T47D (cell line): ENCODE measurements at places on chromosomes 3 and 15.

- DNase-seq: no peak
Observed at GRCh38 chr3:165643425-165643824, 193.8 kb downstream of the BCHE start.

DNA sequence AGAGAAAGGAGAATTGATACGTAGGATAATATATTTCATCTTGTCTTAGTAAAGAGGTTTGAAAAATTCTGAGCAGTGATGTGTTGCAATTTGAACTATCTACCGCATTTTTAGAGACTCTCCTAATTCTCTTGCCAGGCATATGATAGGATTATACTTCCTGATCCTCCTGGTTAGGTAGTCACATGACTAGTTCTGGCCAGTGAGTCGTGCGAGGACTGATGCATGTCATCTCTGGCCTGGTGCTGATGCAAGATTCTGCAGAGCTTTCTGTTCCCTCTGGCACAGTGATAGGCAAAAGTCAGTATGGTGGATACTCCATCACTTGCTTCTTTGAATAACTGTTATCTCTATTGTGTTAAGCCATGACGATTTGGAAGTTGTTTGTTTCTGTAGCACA, 277.6 kb upstream of the NAALADL2 start:
- no peak for DNase-seq

- peak; percentile 84 for DNase-seq
Observed at GRCh38 chr3:57582474-57583168, 14.5 kb downstream of the ARF4 start.

DNA sequence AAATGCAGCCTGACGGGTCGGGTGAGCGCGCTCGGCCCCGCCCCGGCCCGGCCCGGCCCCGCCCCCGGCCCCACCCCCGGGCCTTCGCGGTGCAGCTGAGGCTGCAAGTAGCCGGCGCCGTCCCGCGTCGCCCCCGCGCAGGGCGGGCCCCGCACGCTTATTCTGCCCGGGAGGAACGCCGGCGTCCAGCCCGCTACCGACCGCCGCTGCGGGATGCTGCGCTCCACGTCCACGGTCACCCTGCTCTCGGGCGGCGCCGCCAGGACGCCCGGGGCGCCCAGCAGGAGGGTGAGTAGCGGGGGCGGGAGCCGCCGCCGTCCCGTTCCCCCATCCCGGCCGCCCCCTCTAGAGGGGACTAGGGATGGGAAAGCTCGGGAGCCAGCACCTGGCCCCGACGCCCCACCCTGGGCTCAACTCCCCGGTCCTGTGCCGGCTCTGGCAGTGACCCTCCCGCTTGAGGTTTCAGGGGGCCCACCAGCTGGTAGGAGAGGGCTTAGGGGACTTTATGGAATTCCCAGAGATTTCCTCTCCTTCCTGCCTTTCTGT, at the start of gene MYZAP:
TSS of gene MYZAP (plus strand) at position 83 of the 546 bp plus-strand sequence. CDS start at position 214, 131 bp downstream.
- peak; percentile 84 for DNase-seq

- peak; percentile 95 for DNase-seq
Observed at GRCh38 chr3:123066896-123067688, at the start of gene PDIA5. Gene PDIA5 (plus strand): TSS chr3:123067025. CDS start chr3:123067165, 140 bp downstream.

- DNase-seq: no peak
Observed at GRCh38 chr3:135271177-135272025, 476.3 kb downstream of the EPHB1 start.

- DNase-seq: no peak
Observed at GRCh38 chr3:104951426-104951825, 415.3 kb upstream of the ALCAM start.

GRCh38 chr15:24761704-24762302, 86.2 kb downstream of the NPAP1 start:
- peak; percentile 27 for DNase-seq

- DNase-seq: no peak
Observed at GRCh38 chr3:191005790-191006189, 143.3 kb upstream of the GMNC start.

DNA sequence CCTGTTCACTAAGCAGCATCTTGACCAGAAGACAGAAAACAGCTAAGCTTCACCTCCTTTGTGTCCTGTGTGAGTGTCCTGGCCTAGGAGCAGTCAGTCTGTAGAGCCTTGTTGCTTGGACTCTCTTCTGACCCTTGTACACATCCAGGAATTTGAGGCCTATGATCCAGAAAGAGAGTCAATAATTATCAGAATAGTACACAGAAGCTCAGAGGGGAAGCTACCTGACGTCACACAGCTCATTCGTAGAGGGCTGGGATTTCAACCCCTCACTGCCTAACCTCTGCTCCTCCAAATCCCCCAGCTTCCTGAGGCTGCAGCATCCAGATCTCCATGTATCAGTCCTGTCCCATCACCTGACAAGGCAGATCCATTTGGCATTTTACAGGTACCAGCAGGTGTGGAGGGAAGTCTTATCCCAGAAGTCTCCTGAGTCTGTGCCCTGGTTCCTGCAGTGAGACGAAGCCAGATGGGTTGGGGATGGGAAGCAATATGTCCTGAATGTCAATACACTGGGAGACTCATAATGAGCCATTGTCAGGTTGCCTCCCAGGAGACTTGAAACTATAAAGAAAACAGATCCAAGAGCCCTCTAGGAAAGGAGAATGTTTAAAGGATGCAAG, 203.1 kb downstream of the MINAR1 start:
- DNase-seq: no peak

GRCh38 chr15:97678656-97679055, 281.8 kb upstream of the ARRDC4 start:
- no peak for DNase-seq

DNA sequence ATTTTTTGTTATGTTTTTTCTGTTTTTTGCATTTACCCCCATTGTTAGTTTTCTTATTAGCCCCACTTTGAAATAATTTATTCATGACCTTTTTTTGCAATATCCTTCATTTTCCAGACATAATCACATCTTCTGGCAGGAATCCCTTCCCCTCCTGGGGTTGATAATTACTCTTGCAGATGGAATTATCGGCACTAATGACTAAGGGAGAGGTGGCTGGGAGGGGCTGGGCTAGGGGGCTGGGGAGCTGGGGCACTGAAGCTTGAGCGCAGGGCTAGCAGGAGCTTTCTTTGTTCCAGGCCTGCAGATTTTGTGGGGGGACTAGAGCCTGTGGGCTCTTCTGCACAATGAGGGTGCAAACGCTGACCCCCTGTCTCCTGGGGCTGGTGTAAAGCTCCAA, 77.8 kb downstream of the RAB11A start:
- DNase-seq: no peak

DNA sequence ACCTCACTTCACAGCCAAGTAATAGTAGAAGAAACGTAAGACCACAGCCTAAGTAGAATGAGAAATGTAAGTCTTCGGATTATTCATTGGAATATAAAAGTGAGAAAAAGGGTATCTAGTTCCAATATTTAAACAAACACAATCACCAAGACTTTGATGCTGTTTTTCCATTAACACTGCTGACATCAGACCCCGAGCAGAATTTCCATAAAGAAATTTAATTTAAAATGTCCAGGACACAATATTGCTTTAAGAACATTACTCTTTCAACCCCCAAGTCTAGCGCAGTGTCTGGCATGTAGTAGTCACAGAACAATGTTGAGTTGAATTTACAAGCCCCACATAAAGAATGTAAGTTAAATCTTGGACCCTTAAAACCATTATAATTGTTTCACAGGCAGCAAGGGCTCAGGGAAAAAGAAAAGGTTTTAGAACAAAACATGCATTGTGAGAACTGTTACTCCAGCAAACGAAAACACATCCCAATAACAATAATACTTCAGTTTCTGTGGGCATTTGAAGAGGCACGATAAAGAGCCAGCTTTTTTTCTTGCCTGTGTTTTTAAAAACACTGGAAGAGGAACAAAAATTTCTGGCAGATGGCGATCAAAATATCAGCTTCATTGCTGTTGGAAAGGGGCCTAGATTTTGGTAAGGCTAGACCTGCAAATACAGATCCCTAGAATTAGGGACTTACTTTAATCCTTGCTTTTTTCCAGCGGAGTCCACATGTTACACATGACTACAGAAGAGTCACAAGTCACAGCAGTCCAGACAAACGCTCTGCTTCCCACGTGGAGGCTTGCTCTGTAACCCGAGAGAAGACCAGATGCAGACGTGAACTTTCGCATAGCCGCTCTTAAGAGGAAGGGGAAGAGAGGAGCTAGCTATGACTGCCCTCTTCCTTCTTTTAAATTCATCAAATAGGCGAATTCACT, 77.9 kb upstream of the IGSF10 start:
- DNase-seq: no peak

DNA sequence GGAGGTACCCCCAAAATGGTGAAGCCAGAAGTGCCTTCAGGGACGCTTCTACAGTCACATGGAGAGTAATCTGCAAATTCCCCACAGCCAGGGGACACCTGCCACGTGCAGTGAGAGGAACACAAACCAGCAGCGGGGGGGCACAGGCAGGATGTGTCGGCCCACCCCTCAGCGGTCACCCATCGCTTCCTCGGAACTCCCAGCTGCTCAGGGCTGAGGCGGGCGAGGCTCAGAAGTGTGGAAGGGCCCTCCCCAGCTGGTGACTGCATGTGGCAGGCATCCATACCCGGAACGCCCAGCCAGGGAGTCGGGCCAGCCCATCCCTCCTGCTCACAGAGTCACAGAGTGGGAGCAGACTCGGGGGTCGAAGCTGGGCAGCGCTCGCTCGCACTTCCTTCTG, 63.7 kb downstream of the SLC12A8 start:
- no peak for DNase-seq

- DNase-seq: no peak
Observed at GRCh38 chr15:67385971-67386370, 131.4 kb downstream of the IQCH start.

- no peak for DNase-seq
Observed at GRCh38 chr3:13716540-13717221, 163.2 kb downstream of the WNT7A start.

GRCh38 chr3:88640581-88640980, 466.8 kb upstream of the EPHA3 start:
- no peak for DNase-seq
